AG20443 (cell line): ENCODE measurements at places on chromosomes 5 and 9.

DNA sequence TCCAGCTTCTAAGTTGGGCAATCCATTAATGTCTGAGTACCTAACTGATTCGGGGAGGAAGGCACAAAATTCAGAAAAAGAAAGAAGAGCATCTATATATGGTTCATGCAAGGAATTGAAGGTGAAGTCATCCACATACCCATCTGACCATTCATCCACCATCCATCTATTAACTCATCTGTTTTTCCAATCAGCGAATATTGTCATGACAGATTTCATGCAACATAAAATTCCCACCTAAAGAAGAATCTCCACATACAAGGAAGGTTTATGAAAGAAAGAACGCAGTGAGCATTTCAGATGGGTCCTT, 164.7 kb downstream of the GRIA1 start:
- DNase-seq: no peak

DNA sequence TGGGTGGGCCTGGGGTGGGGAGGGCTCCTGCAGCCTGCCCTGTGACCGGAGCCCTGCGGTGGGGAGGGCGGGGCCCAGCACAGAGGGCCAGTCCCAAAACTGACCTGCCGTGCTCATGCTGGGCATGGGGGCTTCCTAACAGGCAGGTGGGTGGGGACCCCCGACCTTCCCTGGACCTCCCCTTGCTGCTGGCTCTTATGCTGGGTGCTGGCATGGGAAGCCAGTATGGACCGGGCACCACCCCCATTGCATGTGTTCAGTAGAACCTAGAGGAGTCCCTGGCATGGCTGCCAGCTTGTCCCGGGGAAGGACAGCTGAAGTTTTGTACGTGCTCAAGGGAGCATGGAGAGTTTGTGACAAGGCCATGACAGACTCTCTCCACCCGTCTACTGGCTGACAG, 37.1 kb downstream of the WNK2 start:
- no peak for DNase-seq

DNA sequence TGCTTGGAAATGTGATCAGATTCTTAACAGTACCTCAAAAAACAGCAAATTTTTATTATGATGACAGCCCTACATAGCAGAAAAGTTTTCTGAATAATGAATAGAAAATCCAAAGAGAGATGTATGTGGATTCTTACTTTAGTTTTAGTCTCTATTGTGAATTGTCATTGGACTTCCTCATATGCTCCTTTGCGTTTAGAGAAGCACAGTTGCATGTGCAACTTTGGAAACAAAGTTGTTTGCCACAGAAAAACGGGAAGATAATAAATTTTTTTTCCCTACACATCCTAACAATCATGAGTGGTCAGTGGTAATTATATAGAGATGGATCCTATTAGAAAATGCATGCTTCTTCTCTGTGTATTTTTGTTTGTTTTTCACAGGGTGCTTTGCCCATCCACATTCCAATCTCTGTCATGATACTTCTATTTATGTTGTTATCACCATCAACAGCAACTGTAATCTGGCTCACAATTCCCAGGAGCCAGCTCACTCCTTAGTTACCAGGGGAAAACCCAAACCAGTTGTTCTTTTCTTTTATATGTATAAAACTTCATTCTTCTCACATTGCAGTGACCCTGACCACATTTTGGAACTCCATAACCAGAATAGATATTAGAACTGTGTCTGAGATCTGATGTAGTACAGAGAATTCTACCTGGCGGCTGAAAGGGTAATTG, 118.7 kb downstream of the NDUFS4 start:
- peak; percentile 15 for DNase-seq

DNA sequence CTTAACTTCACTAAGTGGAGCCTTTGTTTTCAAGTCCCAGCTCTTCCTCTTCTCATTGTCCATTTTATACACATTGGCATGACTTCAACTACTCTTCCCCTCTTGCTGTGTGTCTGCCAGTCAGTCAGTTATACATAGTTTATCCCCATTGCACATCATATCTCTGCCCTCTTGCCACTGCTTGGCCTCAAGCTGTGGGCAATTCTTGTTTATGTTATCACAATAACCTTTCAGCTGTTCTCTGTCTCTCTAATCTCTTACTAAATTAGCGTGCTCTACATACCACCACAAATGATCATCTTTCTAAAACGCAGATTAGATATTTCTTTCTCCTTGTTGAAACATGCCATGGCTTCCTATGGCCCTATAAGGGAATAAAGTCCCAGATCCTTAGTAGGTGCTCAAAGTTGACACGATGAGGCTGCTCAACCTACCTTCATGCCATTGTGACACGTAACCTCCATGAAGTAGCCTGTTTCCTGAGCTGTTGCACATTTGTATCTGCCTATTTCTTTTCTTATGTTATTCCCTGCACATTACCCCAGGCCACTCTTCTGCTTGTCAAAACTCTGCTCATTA, 239.3 kb downstream of the GAS1 start:
- no peak for DNase-seq

- DNase-seq: no peak
Measured at GRCh38 chr5:19547640-19548039, 440.4 kb downstream of the CDH18 start.

GRCh38 chr5:579211-579610, 32.9 kb upstream of the CEP72 start:
- no peak for DNase-seq

DNA sequence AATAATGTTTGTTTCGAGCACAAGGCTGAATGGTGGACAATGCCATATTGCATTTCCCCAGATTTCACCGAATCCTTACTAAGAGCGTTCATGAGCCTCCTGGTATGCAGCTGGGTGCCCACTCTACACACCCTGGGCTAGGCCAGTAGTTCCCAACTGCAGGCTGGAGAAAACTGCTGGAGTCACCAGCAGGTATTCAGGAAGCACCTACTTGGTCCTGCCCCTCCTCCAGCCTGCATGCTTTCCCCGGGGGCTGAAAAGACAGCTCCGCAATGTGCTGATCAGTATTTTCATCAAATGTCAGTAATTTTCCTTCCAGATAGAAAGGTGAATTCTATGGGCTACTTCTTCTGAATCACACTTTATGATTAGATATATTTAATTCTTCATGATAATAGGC, 34.4 kb downstream of the SRD5A1 start:
- DNase-seq: no peak

DNA sequence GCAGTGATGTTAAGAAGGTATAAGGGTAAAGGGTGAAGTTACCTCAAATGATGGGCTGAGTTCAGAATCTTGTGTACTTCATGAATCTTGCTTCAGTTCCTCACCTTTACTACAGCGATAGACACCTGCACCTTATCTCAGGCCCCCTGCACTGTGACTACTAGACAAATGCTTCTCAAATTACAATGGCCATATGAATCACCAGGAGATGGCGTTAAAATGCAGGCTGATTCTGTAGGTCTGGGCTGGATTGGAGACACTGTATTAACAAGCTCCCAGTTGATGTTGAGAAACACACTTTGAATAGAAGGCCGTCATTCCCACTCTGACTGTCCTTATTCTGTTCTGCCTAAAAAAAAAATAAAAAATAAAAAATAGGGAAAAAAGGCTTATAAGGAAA, 29.8 kb downstream of the TARS1 start:
- DNase-seq: peak; percentile 49

GRCh38 chr9:116543731-116544400, 143.2 kb upstream of the TRIM32 start:
- peak; percentile 82 for DNase-seq

- DNase-seq: no peak
Measured at GRCh38 chr9:15433661-15434060, 11.0 kb downstream of the SNAPC3 start.

GRCh38 chr5:31807789-31808540, 169.0 kb downstream of the PDZD2 start:
- no peak for DNase-seq

GRCh38 chr5:163821142-163821541, 315.7 kb downstream of the MAT2B start:
- no peak for DNase-seq

DNA sequence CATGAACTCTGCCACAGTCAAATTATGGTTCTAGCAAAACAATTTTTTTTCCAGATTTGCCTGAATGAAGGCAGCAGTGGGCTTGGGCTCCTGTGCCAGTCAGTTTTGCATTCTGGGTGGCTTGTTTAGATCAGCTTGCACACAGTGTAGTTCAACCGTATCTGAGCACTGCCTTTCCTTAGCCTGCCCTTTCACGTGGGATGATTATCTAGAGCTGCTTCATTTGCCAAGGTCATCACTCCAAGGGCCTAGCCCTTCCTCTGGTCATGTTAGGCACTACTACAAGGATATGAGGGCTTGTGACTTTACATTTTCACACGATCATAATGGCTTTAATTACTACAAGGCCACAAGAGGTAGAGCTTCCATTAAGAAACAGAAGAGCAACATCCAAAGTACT, 150.6 kb upstream of the EFNA5 start:
- DNase-seq: no peak

DNA sequence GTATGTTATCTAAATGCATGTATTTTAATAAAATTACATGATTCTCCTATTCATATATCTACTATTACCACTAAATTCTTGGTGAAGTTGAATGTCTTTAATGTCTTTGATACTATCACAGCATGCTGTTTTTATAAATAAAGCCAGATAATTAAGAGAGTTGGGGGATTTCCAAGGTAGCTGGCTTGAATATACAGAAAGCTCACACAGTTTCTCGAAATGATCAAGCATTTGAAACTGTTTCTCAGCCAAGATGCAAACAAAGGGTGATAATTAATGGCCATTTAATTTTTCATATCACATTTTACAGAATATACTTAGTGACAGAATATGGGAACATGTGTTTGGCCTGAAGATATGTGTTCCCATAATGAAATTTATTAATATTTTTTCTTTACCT, 145.6 kb upstream of the CDH12 start:
- no peak for DNase-seq

- DNase-seq: peak; percentile 50
Measured at GRCh38 chr5:143642791-143643190, 169.2 kb upstream of the HMHB1 start.

- no peak for DNase-seq
Measured at GRCh38 chr9:122814545-122814944, 13.8 kb downstream of the PDCL start.

DNA sequence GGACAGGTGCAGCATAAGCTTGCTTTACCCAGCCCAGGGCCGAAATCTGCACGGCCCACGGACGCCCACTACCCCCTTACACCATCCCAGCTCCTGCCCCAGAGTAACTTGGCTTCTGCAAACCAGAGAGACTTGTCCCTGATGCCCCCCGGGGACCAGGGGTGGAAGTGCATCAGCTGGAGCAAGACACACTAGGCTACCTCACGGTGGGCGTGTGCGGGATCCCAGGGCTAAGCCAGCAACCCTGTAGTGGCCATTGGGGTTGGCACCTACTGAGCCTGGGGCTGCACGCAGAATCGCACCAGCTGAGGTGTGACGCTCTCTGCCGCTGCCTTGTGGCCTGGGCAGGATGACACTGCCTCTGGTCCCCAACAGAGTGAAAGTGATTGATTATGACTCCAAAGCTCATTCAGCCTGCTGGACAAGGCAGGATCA, 6.1 kb upstream of the ZNF79 start:
- no peak for DNase-seq

- no peak for DNase-seq
Measured at GRCh38 chr5:77499441-77499840, 7.3 kb upstream of the WDR41 start.

DNA sequence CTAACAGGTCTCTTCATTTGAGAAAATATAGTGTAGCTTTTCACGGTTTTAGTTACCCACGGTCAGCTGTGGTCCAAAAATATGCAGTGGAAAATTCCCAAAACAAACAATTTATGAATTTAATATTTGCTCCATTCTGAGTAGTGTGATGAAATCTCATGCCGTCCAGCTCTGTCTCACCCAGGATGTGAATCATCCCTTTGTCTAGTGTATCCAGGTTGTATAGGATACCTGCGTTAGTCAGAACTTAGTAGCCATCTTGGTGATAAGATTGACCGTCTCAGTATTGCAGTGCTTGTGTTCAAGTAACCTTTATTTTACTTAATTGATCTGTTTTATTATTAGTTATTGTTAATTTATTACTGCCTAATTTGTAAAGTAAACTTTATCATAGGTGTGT, 41.1 kb downstream of the NDUFS4 start:
- no peak for DNase-seq

GRCh38 chr5:147461915-147462314, 48.0 kb downstream of the DPYSL3 start:
- no peak for DNase-seq

GRCh38 chr9:129995409-129996160, 47.4 kb downstream of the FNBP1 start:
- DNase-seq: peak; percentile 39

- DNase-seq: no peak
Measured at GRCh38 chr5:159650803-159651202, 265.5 kb upstream of the ADRA1B start.

DNA sequence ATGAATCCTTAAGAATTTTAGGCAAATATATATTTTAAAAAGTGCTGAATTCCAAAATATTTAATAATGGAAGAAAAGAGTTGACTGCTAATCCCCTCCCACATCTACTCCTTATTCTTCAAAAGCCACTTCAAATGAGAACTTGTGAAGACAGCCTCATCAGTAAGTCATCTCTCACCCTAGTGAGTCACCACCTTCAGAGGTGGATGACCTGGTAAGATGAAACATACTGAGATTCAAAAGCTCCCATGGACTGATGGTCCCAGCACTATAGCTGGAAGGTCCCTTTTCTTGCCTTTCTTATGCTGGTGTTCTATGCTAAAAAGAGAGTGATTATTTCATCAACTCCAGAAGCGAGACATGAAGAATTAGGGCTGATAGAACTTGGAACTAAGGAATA, 37.8 kb upstream of the SPDL1 start:
- DNase-seq: no peak

DNA sequence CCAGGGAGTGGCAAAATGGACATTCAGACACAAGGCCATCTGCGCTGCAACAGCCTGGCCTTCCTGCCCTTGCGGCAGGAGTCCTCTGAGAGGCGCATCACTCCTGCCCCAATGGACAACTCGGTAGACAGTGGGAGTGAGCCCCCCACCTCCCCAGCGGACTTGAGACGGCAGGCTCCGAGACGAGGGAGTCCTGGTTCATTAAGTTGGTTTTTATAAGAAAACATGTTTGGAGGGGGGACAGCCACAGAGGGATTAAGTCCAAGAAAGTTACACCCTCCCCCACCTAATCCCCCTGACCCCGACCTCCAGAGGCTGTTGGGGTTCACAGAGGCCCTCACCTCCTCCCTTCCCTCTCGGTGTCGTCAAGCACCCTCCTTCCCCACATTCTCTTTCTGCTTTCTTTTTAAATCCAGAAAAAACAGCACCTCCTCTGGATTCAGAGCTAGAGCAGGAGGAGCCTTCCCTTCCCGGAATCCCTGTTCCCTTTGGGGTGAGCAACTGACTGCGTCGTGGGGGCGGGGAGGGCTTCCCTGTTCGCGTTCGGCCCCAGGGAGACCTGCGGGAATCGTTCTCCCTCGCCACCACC, 1.8 kb upstream of the EGR1 start:
- peak; percentile 32 for DNase-seq

- DNase-seq: no peak
Measured at GRCh38 chr9:100317706-100318105, 35.0 kb downstream of the TEX10 start.

GRCh38 chr5:775961-776861, 8.3 kb downstream of the ZDHHC11B start:
- DNase-seq: peak; percentile 13
